Cerebellar nuclear complex (tissue), 1 donor: ENCODE measurements at places on chromosomes 11 and 22.

DNA sequence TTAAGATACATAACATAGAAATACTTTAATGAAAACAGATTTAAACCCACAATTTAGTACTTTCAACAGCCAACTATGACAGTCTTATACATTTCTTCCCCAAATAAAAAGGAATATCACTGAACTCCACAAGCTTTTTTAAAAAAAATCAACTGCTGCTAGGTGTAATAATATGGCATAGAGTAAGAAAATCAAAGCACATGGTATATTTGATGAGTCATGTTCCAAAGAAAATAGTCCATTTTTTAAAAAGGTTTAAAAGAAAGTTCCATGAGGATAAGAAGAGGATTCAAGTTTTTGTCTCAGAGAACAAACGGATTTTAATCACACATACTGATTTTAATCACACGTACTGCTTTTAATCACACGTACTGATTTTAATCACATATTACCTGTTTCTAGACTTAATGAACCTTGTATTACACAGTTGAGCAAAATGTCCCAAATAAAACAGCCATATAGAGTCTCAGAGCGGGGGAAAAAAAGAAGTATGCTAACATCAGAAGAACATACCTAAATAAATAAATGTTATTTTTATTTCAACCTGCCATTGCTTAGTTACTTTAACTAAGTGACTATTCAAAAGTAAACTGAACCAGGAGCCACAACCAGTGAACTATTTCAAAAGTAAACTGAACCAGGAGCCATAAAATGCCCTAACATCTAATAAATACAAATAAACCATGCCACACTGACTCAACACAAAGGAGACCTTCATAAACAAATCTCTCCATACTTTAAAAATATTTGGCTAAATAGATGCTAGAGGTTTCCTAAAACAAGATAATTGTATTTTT lies 198.4 kb downstream of the SBF2 start:
- DNase-seq = no peak

DNA sequence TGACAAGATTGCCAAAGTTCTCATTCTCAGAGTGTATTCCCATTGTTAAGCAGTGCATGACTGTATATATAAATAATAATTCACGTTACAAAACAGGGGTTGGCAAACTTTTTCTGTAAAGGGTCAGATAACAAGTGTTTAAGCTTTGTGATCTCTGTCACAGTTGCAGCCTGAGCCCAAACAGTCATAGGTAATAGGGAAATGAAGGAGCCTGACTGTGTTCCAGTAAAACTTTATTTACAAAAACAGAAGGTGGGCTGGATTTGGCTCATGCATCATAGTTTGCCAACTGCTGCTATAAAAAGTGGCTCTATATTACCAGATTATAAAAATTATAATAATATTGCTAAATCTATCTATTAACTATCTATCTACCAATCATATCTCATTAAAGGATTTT lies 3.5 kb downstream of the MMP7 start:
- no peak for DNase-seq

DNA sequence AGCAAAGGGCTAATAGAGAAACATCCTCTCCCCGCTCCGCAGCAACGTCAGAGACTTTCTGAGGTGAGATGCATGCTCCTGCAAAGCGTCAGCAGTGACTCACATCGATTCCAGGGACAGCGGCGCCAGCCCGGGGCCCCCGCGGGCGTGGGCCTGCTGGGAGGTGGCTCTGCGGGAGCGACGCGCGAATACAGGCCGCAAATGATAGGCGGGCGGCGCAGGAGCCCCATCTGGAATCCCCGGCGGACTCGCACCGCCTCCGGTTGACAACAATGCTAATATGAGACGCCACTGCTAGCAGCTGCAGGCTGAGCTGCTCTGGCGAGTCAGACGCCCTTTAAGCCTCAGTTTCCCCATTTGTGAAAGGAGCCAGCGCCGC lies 557 bp downstream of the RANGAP1 start:
- no peak for DNase-seq

GRCh38 chr11:132632641-132633124 lies 899.6 kb downstream of the OPCML start:
- no peak for DNase-seq

DNA sequence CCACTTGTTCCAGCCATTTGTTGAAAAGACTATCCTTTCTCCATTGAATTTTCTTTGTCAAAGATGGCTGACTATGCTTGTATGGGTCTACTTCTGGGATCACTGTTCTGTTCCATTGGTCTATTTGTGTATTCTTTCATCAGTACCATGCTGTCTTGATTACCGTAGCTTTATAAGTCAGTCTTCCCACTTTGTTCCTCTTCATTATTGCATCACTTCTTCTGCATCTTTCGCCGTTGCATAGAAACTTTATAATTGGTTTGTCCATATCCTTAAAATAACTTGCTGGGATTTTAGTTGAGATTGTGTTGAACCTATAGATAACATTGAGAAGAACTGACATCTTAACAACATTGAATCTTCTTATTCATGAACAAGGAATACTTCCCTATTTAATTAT lies 598.8 kb downstream of the TBC1D22A start:
- DNase-seq = no peak

- no peak for DNase-seq
Observed at GRCh38 chr11:102603576-102603975, 21.6 kb downstream of the MMP20 start.

DNA sequence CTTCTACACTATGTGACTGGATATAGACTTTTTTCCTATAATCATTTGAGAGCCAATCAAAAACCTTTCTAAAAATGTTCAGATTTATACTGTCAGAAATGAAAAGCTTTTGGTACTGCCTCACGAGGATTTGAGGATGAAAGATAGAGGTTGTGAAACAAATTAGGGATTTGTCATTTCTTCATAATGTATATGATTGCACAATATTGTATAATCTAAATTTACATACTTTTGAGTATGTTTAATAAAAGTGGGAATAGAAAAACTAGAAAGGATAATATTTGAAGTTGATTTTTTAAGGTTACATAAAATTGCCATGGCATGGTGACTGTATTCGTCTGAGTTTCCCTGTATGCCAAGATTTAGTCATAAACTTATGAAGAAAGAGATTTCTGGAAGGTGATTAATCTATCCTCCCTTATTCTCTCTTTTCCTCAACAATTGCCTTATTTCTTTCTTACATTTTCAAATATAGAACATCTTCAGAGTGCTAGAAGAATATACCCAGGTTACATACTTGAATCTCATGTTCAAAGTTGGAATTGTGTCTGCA lies 56.2 kb downstream of the CASP12 start:
- DNase-seq = no peak

DNA sequence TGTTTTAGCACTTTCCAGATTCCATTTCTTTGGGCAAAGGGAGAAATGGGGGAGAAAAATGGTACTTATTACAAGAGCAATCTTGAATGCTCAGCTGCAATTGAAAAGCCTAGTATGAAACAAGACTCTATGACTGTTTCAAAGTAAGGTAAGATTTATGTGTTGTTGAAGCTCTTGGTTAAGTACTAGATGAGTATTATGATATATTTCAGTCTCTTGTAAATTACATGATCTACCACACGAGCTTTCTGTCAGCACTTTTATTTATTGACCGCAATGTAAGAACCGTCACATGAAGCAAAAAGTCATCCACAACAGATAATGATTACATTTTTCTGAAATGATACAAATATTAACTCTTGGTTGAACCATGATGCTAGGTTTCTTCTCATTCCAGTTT lies 906.7 kb upstream of the CHORDC1 start:
- DNase-seq = no peak

DNA sequence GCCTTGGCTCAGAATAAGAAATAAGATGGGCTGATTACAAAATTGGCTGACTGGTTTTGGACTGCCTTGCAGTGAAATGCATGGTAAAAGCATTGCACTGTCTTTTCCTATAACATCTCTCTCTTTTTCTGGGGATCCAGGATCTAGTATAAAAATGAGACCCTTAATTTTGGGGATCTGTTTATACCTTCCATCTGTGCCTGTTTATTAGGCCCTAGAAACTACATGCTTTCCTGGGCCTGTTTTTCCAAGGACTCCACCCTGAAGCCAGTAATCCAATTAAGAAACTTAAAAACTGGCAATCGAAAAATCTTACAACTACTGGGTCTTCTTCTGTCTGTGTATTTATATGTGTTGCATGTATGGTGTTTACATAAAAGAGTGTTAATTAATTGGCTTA lies 14.5 kb downstream of the HORMAD2 start:
- no peak for DNase-seq

- DNase-seq = no peak
Observed at GRCh38 chr11:2704896-2705606, 5.3 kb upstream of the KCNQ1OT1 start.

GRCh38 chr22:17576470-17576869 lies 13.2 kb downstream of the SLC25A18 start:
- DNase-seq = no peak

DNA sequence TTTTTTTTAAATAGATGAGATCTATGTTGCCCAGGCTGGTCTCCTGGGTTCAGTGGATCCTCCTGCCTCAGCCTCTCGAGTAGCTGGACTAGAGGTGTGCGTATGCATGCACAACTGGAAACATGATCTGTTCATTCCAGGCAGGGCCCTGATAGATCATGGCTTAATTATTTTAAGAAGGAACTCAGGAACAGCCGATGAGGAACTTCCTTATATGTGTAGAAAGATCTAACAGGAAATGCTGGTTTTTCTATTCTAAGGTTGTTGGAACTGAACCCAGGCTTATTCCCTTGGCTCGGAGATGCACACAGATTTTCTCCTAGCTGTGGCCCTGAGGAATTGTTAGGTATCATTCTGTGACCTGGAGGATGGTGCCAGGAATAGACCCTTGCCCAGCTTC lies 32.4 kb downstream of the SPECC1L start:
- DNase-seq = no peak

DNA sequence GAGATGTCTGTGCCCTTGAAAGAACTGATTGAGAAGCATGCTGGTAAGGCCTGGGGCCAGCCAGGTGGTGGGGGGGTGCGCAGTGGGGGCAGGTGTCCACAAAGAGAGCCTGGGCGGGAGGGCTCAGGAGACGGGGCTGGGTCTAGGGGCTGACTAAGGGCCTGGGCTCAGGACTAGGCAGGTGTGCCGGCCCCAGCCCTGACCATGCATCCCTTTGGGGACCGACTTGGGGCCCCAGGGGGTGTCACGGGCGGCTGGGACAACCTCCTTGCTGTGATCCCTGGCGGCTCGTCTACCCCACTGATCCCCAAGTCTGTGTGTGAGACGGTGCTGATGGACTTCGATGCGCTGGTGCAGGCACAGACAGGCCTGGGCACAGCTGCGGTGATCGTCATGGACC lies 4.4 kb downstream of the NDUFV1 start:
- DNase-seq = no peak

DNA sequence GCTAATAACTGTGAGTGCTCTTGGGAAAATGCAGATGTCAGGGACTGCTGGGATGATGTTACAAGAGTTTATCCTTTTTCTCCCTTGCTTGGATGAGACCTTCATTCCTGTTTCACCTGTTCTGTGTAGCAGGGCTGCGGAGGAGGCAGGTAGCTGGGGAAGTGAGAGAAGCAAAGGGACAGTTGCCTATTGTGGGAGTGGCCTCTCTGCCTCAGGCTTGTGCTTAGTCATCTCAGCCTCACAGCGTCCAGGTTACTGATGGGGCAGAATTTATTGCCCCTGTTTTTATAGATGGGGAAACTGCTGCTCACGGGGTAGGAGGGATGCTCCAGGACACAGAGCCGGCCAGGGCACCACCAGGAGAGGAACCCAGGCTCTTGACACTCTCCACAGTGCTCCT lies 1.7 kb downstream of the STX3 start:
- DNase-seq = no peak

DNA sequence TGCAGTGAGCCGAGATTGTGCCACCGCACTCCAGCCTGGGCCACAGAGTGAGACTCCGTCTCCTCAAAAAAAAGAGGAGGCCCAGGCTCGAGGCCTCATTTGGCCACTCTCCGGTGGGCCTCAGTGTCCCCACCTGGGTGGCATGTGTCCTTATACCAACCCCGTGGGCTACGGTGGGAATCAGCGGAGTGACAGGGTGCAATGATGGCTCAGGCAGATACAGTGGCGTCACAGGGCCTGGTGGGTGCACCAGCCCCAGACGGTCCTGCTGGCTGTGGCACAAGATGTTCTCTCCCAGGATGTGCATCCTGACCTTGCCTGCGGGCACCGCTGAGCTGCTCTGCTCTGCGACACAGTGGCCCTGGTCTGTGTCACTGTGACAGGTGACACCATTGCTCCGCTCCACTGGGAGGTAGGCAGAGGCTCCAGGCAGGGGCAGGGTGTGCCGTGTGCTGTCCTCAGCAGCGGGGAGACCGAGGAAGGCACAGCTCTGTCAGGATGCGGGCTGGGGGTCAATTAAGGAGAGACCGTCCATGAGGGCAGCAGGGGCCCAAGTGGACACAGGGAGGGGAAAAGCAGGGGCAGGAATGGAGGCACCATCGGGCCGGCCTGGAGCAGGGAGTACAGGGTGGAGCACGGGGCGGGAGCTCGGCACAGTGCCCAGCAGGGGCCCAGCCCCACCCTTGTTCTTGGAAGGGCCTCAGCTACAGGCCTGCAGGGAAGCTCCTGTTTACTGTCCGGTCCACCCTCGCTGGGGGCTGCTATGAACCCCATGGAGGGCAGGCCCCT lies 21.7 kb upstream of the TH start:
- no peak for DNase-seq

GRCh38 chr11:6931146-6931713 lies 5.0 kb downstream of the ZNF215 start:
- DNase-seq = no peak

GRCh38 chr11:19344661-19345518 lies 104.1 kb upstream of the E2F8 start:
- no peak for DNase-seq
